ENCODE measurements at places on chromosomes 12 and 14. TPM values are rescaled to one million over a fixed set of nuclear protein-coding genes. Genes with fewer than 3 reads are reported as not detected.

DPY19L2 gene
- 3.2 TPM for total RNA-seq

GRCh38 chr14:76961631-76962302 lies 66.7 kb downstream of the IRF2BPL start:
- DNase-seq, result peak; percentile 93

DNA sequence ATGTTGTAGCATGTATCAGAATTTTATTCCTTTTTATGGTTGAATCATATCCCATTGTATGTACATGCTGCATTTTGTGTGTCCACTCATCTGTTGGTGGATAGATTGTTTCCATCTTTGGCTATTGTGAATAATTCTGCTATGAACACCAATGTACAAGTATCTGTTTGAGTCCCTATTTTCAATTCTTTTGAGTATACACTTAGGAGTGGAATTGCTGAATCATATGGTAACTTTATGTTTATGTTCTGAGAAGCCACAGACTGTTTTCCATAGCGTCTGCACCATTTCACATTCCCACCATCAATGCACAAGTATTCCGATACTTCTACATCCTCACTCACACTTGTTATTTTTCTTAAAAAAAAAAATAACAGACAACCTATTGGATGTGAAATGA lies 91.5 kb downstream of the ARF6 start:
- DNase-seq, result no peak

TGFB3 gene
- 15.7 TPM for total RNA-seq

- DNase-seq, result peak; percentile 77
Measured at GRCh38 chr12:85836197-85837090, at the start of gene RASSF9. TSS of gene RASSF9 (minus strand) at chr12:85836409. CDS start at chr12:85836201, 208 bp downstream.

- DNase-seq, result no peak
Measured at GRCh38 chr14:65304239-65304638, 108.3 kb upstream of the FUT8 start.

DNA sequence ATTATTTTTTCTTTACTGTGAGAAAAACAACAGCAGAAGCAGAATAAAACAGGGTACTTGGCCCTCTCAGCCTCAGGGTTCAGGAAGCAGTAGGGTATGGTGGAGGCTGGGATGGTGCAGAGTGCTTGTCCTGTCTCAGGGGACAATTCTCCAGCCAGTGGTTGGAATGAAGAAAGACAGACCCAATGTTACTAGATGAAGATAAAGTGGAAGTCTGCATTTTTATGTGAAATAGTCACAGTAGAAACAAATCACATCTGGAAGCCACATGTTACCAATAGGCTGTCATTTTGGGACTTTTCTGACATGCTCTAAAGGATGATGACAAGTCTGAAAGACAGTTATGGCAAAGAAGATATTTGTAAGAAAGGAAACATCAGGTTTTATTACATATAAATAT lies 32.3 kb downstream of the PROX2 start:
- no peak for DNase-seq

- DNase-seq, result no peak
Measured at GRCh38 chr12:51017452-51017851, 8.7 kb downstream of the SLC11A2 start.
